ENCODE measurements at places on chromosomes 7 and 10.

DNA sequence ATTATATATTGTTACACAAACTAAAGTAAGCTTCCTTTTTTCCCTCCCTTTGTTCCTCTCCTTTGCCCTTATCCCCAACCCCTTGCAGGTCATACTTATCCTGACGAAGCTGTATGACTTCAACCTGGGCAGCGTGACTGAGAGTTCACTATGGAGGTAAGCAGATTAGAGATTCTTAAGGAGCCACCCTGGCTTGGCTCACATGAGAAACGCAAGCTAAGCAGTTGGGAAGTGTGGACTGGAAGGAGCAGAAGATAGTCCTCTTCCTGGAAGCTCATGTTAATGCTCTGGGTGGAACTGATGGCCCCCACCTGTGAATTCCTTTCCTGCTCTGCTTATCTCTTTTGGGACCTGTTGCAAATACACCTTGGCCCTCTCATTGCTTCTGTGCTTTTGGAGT, 201.6 kb downstream of the SORCS3 start:
- no peak for DNase-seq

DNA sequence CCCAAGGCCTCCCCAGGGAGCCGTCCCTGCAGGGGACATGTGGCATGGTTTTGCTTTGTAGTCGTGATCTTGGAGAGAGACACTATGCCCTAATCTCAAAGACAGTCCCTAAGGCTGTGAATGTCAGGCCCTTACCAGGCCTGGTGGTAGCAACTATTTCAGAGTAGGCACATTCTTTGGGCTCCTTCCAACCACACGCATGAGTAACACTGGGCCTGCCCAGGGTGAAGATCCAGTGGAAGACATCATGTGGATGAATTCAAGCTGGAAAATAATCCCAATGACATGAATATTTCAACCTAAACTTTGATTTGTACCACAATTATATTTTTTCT, 39.5 kb upstream of the INSIG1 start:
- peak; percentile 92 for DNase-seq

GRCh38 chr10:60646966-60647796, 131.1 kb upstream of the CDK1 start:
- peak; percentile 77 for DNase-seq

GRCh38 chr7:29005829-29006228, 47.7 kb upstream of the TRIL start:
- DNase-seq, result peak; percentile 25

DNA sequence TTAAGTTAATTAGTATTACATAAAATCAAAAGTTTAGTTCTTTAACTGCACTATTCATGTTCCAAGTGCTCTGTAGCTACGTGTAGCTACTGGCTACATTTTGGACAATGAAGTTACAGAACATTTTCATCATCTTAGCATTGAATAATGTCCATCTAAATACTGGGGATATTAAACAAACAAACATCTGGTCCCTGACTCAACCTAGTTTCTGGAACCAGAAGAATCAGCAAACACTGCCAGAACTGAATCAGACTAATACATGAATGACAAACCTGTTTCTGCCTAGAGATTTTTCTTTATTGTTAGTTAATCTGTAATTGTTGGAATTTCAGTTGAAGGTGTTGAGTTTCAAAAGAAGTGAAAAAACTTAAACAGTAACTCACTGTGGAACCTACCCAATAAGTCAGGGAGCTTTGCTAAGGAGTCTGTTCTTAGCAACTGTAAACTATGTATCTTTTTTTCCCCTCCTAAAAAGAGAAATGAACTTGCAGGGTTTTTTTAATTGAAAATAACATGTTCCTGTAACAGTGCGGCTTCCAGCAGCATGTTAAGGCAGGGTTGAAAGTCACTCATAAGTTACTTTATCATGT, 58.3 kb downstream of the CDK13 start:
- peak; percentile 72 for DNase-seq

- no peak for DNase-seq
Measured at GRCh38 chr7:93165447-93165846, 17.3 kb upstream of the SAMD9L start.

DNA sequence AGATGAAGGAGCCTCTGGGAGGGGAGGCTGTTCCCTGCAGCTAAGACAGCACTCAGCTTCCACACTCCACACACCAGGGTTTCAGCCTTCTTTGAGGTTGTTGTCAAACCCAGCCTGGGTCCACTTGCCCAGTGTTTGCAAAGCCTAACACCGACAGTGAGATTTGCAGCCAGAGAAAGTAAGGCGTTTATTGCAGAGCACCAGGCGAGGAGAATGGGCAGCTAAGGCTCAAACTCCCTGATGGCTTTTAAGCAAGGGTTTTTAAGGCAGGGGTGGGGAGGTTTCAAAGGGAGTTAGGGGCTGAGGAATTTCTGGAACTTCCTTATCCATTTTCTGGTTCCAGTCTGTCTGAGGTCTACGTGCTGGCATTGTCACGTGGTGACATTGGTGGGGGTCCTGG, 4.7 kb upstream of the ZNF775 start:
- DNase-seq, result no peak

DNA sequence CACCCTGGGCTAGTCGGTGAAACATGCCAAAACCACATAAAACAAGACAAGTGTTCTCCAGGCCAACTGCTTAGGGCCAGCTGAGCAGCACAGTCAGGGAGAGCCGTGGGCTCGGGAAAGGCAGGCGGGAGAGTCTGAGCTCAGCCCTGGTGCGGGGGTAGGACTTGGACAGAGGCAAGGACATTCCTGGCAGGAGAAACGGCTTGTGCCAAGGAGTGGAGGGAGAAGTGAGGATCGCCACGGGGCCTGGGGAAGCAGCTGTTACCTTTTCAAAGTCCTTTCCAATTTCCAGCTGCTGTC, 4.2 kb downstream of the ELN start:
- no peak for DNase-seq

DNA sequence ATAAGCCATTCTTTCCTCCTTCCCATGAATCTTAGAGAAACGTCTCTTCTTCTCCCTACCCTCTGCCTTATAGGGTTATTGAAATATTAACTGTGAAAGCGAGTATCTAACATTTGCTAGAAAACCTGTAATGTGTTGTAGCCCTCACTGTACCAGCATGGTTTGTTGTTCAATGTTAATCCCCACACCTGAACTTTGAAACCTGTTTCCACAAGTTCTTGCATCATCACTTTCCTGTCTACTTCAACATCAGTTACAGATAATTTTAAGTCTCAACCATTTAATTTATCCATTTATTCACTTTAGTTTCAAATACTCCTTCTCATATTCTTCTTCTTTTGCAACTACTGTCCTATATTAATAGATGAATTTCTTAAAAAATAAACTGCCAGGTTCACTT, 148.2 kb downstream of the ETV1 start:
- no peak for DNase-seq

DNA sequence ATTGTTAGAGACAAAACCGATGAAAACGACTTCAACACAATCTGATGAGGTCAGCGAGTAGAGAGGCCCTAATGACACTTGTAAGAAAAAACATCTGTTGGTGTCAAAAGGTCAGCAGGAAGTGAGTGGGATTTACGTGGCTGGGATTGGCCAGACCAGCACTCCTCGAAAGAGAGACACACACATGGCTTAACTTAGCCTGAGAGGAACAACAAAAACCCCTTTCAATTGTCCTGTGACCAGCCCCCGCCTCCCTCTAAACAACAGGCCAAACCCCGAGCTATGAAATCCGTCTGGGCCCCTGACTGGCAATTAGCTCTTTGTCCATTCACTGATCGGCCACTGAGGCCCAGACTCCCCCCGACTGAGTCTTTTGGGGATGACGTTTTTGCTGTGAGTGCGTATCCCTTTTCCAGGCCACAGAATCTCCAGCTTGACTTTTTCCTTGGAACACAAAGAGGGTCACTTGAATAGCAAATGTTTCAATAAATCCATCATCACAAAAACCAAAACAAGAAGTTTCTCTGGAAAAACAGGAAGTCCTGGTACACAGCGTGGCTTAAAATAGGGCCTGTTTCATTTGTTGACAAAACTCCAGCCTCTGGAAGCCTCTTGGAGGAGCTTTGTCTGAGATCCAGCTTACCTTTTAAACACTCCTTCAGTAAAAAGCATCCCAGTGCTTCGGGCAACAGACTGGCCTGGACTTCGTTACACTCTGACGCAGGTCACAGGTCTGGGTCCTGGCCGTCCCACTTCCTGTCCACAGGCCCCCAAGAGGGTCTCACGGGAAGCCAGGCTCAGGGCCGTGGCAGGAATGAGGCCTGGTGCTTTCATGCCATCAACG, 103.0 kb downstream of the CTBP2 start:
- no peak for DNase-seq

- DNase-seq, result peak; percentile 39
Measured at GRCh38 chr7:117399820-117400422, 27.4 kb downstream of the ASZ1 start.
